Colonic mucosa (tissue), 4 donors: ENCODE measurements at places on chromosomes 1 and 21.

DNA sequence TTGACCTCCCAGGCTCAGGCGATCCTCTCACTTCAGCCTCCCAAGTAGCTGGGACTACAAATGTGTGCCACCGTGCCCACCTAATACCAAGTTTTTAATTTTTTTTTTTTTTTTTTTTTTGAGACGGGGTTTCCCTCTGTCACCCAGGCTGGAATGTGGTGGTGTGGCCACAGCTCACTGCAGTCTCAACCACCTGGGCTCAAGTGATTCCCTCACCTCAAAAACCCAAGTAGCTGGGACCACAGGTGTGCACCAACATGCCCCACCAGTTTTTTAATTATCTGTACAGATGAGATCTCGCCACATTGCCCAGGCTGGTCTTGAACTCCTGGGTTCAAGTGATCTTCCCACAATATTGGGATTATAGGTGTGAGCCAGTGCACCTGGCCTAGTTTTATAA is 22.7 kb downstream of the PTP4A2 start:
- H3K36me3 ChIP-seq = peaks cover 6% of the 10 kb centered on the region
- no peak for DNase-seq

DNA sequence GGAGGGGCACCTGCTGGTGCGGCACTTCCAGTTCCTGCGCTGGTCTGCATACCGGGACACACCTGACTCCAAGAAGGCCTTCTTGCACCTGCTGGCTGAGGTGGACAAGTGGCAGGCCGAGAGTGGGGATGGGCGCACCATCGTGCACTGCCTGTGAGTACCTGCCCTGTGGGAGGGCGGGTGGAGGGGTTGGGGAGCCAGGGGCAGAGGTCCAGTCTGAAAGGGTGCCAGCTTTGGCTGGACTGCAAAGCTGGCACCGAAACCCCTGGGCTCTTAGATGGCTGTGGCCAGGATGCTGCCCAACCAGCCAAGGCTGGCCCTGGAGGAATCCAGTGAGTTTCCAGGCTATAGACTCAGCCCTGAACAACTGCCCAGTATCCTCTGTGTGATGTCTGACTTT is 87.3 kb downstream of the PTPRU start:
- H3K4me1 ChIP-seq = no peaks in the 10 kb centered on the region
- H3K36me3 ChIP-seq = no peaks in the 10 kb centered on the region
- no peaks in the 10 kb centered on the region for H3K27me3 ChIP-seq
- no peak overlapping the region for H3K4me3 ChIP-seq
- DNase-seq = no peak

DNA sequence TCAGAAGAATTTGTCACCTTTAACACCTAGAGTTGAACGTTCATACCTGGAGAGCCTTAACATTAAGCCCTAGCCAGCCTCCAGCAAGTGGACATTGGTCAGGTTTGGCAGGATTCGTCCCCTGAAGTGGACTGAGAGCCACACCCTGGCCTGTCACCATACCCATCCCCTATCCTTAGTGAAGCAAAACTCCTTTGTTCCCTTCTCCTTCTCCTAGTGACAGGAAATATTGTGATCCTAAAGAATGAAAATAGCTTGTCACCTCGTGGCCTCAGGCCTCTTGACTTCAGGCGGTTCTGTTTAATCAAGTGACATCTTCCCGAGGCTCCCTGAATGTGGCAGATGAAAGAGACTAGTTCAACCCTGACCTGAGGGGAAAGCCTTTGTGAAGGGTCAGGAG is 52.3 kb downstream of the UBE4B start:
- no peak overlapping the region for H3K27ac ChIP-seq

DNA sequence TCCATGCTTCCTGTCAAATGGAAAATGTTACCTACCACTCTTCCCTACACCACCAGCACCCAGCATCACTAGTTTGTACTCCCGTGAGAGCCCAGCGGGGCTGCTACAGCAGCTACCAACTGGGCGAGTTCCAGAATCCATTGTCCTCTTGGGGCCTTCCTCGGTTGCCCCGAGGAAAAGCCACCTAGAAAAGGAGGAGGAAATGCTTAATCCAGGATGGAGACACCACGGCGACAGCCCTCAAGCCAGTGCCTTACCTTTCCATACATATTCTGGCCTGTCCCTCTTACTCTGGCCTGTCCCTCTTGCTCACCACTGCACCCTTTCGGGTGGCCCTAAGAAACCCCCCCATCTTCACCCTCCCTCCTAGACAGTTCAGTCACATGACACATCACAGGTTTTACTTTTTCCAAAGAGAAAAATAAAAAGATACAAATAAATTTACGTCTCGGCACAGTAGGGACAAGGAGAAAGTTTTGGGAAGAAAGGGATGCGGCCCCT is 478 bp downstream of the RIT1 start:
- no peaks in the 10 kb centered on the region for H3K27me3 ChIP-seq
- DNase-seq = peak; percentile 29
- H3K27ac ChIP-seq = peak overlapping the region; percentile 91
- no peaks in the 10 kb centered on the region for H3K4me1 ChIP-seq
- peaks cover 13% of the 10 kb centered on the region for H3K36me3 ChIP-seq
- H3K4me3 ChIP-seq = peak overlapping the region; percentile 66

DNA sequence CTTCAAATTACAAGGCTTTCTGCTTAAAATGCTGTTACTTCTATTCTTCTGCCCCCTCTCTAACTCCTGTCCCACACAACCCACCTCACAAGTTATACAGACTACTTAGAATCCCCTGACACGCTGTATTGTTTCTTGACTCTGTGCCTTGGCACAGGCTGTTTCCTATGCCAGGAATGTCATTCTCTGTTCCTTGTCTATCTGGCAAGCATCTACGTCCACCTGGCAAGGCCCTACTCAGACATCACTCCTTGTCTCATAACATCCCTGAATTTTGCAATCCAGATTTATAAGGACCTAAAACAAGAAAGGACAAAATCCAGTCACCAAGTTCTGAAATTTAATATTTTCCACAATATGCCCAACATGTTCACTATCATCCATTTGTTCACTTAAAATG is 182.0 kb upstream of the CHRM3 start:
- no peak overlapping the region for H3K4me3 ChIP-seq
- H3K27ac ChIP-seq = no peak overlapping the region
- DNase-seq = no peak
- H3K27me3 ChIP-seq = no peaks in the 10 kb centered on the region

- H3K27ac ChIP-seq = no peak overlapping the region
- H3K27me3 ChIP-seq = no peaks in the 10 kb centered on the region
- no peak overlapping the region for H3K4me3 ChIP-seq
- no peaks in the 10 kb centered on the region for H3K36me3 ChIP-seq
These were observed 23.4 kb downstream of the PDE9A start for GRCh38 chr21:42676808-42677207.

GRCh38 chr1:199279872-199280645 is 641.2 kb downstream of the PTPRC start:
- no peak overlapping the region for H3K27ac ChIP-seq
- no peak for DNase-seq
- H3K27me3 ChIP-seq = no peaks in the 10 kb centered on the region
- H3K4me3 ChIP-seq = no peak overlapping the region

GRCh38 chr1:79037085-79037484 is 30.6 kb upstream of the ADGRL4 start:
- no peak for DNase-seq
- H3K36me3 ChIP-seq = no peaks in the 10 kb centered on the region
- H3K4me1 ChIP-seq = no peaks in the 10 kb centered on the region
- H3K4me3 ChIP-seq = no peak overlapping the region
